ENCODE measurements at places on chromosomes 3 and 15.
A peak's percentile ranks its signal among the peaks of the same experiment; 100 is the strongest.

GRCh38 chr15:84035399-84035766 is 200.2 kb upstream of the GOLGA6L4 start:
- no peak for DNase-seq

DNA sequence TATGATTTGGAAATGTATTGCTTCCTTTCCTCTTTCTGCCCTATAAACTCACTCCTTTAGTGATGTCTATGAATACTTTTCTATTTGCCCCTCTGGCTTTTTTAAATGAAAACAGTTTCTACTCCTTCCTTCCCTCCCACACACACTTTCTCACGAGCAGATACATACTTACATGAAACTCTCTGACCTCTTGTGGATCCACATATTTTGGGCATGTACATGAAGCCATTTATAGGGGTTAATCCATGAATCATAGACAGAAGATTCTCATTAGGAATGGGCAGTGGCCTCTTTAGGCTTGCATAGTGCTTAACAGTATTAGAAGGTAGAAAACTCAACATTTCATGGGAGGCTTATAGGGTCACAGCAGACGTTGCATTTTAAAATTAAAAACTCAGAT is 24.8 kb downstream of the ANAPC13 start:
- no peak for DNase-seq

DNA sequence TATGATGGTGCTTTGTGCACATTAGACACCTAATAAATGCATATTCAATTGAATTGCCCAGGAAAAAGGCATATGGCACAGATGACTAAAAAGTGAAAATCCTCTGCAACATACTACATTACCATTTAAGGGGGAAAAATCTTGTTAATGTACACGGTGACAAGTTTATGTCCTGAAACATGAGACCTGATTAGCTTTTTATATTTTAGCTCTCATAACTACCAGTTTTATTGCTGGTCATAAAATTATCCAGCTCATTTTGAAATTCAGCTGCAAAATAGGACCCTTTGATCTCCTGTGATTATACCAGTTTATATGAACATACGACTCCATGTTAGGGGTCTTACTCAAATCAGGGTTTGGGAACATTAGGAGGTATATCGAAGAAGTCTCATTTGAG is 684.6 kb upstream of the CCDC54 start:
- DNase-seq: no peak

- no peak for DNase-seq
These were observed 300.2 kb upstream of the CNTN6 start for GRCh38 chr3:792630-793029.

- DNase-seq: no peak
These were observed 12.5 kb upstream of the RPS27L start for GRCh38 chr15:63169788-63170187.

GRCh38 chr3:4496087-4496452 is 2.9 kb downstream of the ITPR1 start:
- DNase-seq: no peak

- peak; percentile 67 for DNase-seq
These were observed 2.6 kb upstream of the CEMIP start for GRCh38 chr15:80776420-80777045.

- DNase-seq: no peak
These were observed 72.9 kb downstream of the LRRC28 start for GRCh38 chr15:99324082-99324620.

- no peak for DNase-seq
These were observed 278.7 kb downstream of the ERC2 start for GRCh38 chr3:56189536-56189935.

GRCh38 chr3:63970631-63971475 is 52.4 kb downstream of the PSMD6 start:
- DNase-seq: peak; percentile 85

DNA sequence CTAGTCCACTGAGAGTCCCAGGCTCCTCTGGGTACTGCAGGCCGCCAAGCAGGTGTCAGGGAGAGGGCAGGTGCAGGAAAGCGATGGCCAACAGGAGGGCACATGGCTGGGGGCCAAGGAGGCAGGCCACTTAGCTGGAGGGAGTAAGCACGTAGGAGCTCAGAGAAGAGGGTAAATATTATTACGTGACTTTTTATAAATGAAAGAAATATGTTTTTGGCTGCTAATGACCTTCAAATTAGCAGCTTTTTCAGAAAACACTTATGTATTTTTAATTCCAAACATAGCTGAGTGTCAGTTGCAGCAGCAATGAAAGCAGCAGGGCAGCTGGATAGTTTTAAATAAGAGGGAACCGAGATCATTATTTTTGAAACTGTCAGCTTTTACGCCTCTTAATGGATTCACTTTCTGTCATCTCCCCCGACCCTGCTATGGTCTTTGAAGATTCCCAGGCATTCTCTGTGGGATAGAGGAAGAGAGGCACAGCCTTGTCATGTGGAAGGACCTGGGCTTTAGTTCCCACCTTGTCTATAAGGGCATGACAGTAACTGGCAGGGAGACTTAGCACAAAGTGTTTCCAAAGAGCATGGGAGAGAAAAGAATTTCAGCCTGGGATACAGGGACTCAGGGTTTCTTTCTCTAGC is 477.1 kb downstream of the EPHB1 start:
- DNase-seq: no peak

DNA sequence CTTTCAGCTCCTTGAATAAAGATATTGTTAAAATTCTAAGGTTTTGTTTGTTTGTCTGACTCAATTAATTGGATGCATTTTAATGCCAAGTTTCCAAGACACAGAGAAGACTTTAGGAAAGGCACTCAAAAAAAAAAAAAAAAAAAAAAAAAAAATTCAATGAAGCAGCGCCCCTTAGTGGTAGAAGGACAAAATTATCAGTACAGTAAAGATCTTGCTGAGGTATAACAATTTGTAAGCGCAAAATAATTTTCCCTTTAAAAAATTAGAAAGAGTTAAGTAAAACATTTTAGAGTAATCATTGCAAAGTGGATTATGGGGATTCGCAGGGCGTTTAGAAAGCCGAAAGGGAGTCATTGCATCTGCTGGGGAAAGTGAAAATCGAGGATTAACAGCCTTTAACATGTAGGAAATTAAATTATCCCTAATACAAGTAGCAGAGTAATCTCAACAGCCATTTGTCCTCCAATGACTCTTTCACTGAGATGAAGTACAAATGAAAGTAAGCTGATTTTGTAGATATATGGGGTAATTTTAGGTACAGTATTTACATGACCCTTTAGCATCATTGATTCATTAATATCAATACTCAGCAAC is 5.8 kb upstream of the DIS3L start:
- peak; percentile 24 for DNase-seq

GRCh38 chr15:80207887-80208286 is 44.1 kb downstream of the CTXND1 start:
- DNase-seq: no peak

DNA sequence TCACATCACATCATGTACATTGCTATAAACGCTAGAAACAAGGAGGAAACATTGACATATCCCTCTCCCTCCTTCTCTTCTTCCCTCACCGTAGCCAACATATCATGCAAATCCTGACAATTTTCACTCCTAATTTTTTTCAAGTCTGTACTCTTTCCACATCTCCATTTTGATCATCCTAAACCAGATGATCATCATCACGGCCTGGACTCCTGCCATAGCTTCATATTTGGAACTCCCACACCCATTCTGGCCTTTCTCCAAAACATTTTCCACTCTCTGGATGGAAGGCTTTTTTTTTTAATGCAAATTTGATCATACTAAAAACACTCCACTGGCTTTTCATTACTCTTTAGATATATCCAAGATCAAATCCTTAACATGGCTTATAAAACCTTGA is 248.0 kb upstream of the CNTN3 start:
- DNase-seq: no peak

GRCh38 chr3:52831500-52832301 is 1.2 kb upstream of the ITIH4 start:
- DNase-seq: no peak

DNA sequence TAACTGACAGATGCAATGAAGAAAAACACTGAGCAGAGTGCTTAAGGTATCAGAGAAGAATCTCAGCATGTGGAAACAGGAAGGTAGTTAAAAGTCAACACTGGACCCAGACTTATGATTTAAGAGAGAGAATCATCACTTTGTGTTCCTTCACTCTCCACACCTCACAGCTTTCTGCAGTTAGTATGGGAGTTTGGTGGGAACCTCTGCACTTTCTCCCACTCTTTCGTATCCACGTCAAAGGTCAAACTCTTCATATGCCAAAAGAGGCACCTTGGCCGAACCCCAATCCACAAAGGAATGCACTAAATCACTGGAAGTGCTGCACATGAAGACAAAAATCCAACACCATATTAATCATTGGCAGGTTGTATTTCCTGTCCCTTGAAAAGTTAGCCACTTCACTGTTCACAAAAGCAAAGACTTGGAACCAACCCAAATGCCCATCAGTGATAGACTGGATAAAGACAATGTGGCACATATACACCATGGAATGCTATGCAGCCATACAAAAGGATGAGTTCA is 361.2 kb downstream of the MAGI1 start:
- no peak for DNase-seq

- DNase-seq: no peak
These were observed 64.5 kb downstream of the TCF12 start for GRCh38 chr15:56982987-56983386.

DNA sequence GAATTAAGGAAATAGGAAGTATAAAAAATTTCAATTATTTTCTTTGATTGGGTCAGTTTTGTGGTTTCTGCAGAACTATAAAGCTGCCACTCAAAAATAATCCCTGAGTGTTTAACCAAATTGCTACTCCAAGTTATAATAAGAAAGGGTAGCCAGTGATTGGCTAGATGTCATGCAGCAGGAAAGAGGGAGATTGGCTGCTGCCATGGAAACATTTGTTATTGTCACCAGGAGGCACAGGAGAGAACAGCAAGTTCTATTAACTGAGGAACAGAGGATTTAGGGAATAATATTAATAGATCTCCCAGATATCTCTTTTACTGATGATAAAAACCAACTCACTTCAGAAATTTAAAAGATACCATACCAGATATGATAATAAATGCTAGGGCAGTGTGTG is 42.6 kb downstream of the CLDN1 start:
- DNase-seq: no peak

GRCh38 chr3:70072180-70072579 is 72.6 kb downstream of the SAMMSON start:
- DNase-seq: no peak

- no peak for DNase-seq
These were observed 19.2 kb upstream of the BFSP2 start for GRCh38 chr3:133380481-133381225.

- DNase-seq: no peak
These were observed 42.0 kb downstream of the WWTR1 start for GRCh38 chr3:149615731-149616221.
